Osteoblast (primary cell): ENCODE measurements at places on chromosomes 7 and 10. TPM values are rescaled to one million over a fixed set of nuclear protein-coding genes. Genes with fewer than 3 reads are reported as not detected.

GRCh38 chr7:18144166-18144565 is 116.5 kb upstream of the PRPS1L1 start:
- H3K4me3 ChIP-seq: no peak overlapping the region
- H3K36me3 ChIP-seq: no peaks in the 10 kb centered on the region
- DNase-seq: no peak
- H3K27ac ChIP-seq: no peak overlapping the region

GRCh38 chr10:47383261-47384147 is 589 bp downstream of the ZNF488 start:
- H3K4me3 ChIP-seq: peak overlapping the region; percentile 81
- H3K4me1 ChIP-seq: peaks cover 11% of the 10 kb centered on the region
- no peak for DNase-seq
- H3K36me3 ChIP-seq: no peaks in the 10 kb centered on the region

DNA sequence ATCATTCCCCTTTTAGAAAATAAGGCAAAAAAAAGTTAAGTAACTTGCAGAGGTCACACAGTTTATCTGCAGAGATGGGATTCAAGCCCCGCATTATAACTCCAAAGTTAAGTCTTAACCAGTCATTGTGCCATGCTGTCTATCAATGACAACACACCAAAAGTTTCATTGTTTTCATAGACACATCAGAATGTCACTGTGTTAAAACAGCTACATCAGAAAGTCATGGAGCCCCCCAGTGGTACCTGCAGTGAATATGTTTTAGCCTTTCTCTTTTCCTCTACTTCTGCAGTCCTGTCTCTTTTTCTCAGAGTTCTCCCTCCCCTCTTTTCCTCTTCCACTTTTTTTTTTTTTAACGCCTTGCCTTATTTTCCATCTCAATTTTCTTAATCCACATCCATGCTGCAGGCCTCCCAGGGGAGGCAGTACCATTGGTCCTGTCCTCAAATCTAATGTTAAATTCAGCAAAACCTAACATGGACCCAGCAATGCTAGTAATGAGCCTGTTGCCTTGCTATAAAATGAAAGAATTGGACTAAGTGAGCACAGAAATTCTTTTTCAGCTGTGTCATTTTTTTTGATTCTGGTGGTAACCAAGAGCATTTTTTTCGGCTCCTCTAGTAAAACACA is 3.8 kb upstream of the NRCAM start:
- no peak overlapping the region for H3K27ac ChIP-seq
- H3K4me1 ChIP-seq: peaks cover 10% of the 10 kb centered on the region
- peak; percentile 69 for DNase-seq
- no peaks in the 10 kb centered on the region for H3K36me3 ChIP-seq

- H3K36me3 ChIP-seq: no peaks in the 10 kb centered on the region
- DNase-seq: no peak
- no peak overlapping the region for H3K27ac ChIP-seq
- H3K27me3 ChIP-seq: no peaks in the 10 kb centered on the region
- no peak overlapping the region for H3K4me3 ChIP-seq
- H3K4me1 ChIP-seq: no peaks in the 10 kb centered on the region
Observed at GRCh38 chr7:114432061-114432460, 17.4 kb downstream of the FOXP2 start.

DNA sequence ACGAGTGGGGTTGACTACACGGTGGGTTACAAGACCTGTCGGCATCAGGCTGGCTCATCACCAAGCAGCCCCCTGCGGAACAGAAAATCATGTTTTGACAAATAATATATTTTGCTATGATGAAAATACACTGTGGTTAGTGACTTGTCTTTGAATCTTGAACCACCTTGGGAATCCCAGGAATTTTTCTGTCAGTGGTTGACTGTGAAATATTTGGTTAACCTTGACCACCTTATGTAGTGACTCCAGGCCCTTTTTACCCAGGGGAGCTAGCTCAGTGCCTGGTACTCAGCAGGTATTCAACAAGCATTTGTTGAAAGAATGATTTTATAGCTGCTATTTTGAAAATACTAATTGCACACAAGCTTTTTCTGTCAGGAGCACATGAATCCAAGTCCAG is 406.0 kb downstream of the PHF14 start:
- no peak overlapping the region for H3K27ac ChIP-seq
- no peak for DNase-seq
- no peaks in the 10 kb centered on the region for H3K36me3 ChIP-seq
- no peaks in the 10 kb centered on the region for H3K27me3 ChIP-seq
- H3K4me3 ChIP-seq: no peak overlapping the region

DNA sequence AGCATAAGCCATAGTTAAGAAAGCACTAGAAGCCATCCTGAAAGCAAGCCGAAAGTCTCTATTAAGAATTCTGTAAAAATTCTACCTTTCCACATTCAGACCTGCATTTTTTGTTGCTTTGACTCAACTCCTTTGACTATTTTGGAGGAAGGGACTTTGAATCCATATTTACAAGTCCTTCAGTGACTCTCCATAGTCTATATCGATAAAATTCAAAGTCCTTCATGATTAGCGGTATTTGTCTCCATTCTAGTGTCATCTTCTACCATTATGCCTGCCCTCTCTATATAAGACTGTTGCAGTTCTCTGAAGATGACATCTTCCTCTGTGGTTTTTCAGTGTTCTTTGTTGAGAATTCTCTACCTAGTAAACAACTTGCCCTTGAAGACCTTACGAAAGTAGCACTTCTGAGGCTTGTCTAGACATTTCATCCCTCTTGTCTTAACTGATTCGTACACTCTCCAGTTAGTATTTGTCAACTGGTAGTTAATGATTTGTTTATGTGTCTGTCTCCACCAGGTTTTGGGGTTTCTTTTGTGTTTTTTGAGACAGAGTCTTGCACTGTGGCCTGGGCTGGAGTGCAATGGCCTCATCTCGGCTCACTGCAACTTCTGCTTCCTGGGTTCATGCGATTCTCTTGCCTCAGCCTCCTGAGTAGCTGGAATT is 1.7 kb downstream of the CCSER2 start:
- no peak for DNase-seq
- peaks cover 4% of the 10 kb centered on the region for H3K4me1 ChIP-seq
- no peak overlapping the region for H3K27ac ChIP-seq
- peak overlapping the region; percentile 87 for H3K4me3 ChIP-seq

DNA sequence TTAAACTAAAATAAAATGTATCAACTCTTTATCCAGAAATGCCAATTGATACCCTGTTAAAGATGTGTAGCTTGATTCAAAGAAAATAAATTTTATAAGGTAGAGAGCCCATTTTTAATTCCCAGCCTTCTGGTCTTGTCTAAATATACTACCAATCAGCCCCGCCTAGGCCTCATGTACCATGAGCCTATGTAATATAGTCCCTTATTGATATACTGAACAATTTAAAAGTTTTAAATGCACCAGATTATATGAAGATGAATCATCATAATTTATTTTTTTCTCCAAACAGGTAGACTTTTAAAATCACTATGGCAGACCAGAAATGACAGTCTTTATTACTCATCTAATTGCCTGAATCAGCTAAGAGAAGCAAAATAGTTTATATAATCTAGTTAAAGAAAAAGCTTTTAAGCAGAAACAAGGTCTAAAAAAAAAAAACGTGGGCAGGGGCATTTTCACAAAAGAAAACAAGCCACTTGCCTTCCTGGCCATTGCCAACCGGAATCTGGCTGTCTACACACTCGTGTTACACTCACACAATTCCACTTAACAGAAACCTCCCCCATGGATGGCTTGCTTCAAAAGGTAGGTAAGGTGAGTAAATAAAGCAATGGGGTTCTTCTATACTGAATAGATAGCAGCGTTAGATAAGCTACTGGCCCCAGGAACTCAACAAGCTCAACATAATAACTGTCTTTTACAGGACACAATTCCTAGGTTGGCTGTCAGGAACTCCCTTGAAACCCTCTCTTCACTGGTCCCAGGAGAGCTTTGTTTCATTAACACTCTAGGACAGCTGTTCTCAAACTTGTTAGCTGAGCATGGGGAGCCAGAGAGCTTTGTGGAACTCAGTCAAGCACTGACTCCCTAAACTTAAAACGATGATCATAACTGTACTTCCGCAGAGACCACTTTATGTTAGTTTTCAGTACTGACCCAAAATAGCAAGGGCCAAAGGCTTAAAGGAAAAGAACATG is 37.2 kb downstream of the RAPGEF5 start:
- no peak overlapping the region for H3K27ac ChIP-seq
- peak; percentile 34 for DNase-seq
- no peaks in the 10 kb centered on the region for H3K36me3 ChIP-seq
- H3K4me1 ChIP-seq: peaks cover 10% of the 10 kb centered on the region

TRIM50 gene
- not detected in 2 replicates for total RNA-seq
